Stimulated activated naive CD4-positive, alpha-beta T cell treated with Interleukin-2 at 50 U/mL for 16 hours (primary cell): ENCODE measurements at places on chromosomes 1 and 21.

- no peak for DNase-seq
Measured at GRCh38 chr1:77797991-77798390, 18.5 kb downstream of the MIGA1 start.

DNA sequence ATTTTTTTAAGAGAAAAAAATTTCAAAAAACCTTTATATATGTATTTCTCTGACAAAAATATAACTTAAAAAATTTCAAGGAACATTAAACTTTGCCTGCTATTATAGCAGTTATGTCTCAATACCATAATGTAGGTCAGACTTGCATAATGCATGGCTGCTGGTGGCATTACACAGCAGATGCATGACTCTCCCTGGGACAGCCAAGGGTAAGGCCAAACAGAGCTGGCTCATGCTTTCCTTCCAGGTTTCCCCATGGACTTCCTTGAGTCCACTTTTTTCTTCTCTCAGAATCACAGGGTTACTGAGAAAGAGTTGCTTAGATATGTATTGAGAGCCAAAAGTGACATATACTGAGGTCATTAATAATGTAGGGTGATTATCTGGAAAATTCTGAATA is 43.7 kb downstream of the RHOU start:
- no peak for DNase-seq

- no peak for DNase-seq
Measured at GRCh38 chr1:162626094-162626493, 6.2 kb upstream of the DDR2 start.

GRCh38 chr1:114353262-114353661 is 157.7 kb downstream of the TRIM33 start:
- no peak for DNase-seq

- no peak for DNase-seq
Measured at GRCh38 chr1:30395631-30396030, 327.8 kb downstream of the MATN1 start.

DNA sequence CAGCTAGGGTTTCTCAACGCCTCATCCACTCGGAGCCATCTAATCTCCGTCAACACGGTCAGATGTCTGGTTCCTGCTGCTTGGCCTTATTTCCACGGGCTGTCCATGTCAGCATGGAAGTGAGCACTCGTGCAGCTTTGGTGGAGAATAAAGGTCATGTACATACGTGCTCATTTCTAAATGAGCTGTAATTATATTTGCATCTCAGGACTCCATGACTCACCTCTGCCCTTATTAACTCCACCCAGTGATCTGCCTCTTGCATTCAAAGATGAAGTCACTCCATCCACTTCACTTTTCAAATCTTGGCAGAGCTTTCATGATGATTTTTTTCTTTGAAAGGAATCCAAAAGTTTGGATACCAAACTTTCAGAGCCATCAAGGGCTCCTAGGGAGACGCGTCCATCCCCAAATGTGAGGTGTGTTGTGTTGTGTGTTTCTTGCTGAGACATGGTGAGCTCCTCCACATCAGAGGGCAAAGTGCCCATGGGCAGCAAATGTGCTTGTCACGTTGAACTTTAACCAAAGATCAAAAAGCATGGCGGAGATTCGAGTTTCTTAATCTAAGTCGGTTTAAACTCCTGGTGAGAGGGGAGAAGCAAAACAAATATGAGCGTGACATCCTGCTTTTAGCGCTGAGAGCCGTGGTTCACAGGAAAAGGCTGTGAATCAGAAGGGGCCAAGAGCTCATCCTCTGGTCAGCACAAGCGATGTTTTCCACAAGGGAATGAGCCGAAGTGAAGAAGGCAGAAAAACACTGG is 68.6 kb upstream of the ERRFI1 start:
- no peak for DNase-seq

- DNase-seq, result no peak
Measured at GRCh38 chr1:113133759-113134158, 60.8 kb downstream of the LRIG2 start.

- no peak for DNase-seq
Measured at GRCh38 chr1:46017876-46018503, 114.4 kb downstream of the PIK3R3 start.

- DNase-seq, result no peak
Measured at GRCh38 chr1:201059871-201060555, 36.5 kb upstream of the KIF21B start.

- no peak for DNase-seq
Measured at GRCh38 chr1:98073106-98073505, 152.3 kb upstream of the DPYD start.

- DNase-seq, result no peak
Measured at GRCh38 chr1:47216278-47217059, 15.6 kb downstream of the TAL1 start.

- no peak for DNase-seq
Measured at GRCh38 chr1:160646711-160647328, at the start of gene SLAMF1. Gene SLAMF1, minus strand, starts transcription at chr1:160647044. Its CDS starts 99 bp downstream, at chr1:160646945.

GRCh38 chr1:33848205-33848937 is 15.5 kb upstream of the HMGB4 start:
- no peak for DNase-seq

DNA sequence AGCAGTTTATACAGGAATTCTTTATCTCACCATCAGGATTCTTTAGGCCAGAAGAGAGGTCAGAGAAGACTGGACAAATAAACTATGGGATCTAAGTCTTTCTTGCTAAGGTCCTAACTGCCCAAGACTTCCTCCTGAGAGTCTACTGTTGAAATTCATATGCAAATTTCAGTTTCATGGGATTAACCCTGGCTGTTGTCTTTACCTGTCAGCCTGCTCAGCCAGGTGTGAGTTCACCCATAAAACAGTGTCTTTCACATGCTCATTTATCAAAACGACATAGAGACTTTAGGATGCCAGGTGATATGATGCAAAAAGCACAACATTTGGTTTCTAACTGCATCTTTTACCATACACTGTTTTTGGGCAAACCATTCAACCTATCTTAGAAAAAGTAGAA is 211.0 kb downstream of the PDE4B start:
- DNase-seq, result no peak

GRCh38 chr1:3352952-3353331 is 101.5 kb upstream of the ARHGEF16 start:
- no peak for DNase-seq

- DNase-seq, result no peak
Measured at GRCh38 chr1:39859859-39860812, 23.2 kb downstream of the TRIT1 start.

DNA sequence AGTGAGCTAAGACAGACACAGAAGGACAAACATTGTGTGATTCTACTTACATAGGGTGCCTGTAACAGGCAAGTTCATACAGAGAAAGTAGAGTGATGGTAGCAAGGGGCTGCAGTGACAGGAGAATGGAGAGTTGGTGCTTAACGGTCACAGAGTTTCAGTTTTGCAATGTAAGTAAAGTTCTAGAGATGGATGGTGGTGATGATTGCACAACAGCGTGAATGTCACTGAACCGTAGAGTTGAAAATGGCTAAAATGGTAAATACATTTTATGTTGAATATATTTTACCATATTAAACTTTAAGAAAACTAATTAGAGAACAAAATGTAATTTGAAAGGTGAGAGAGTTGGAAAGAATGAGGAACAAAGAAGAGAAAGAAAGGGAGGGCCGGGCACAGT is 8.7 kb downstream of the CFAP107 start:
- no peak for DNase-seq

DNA sequence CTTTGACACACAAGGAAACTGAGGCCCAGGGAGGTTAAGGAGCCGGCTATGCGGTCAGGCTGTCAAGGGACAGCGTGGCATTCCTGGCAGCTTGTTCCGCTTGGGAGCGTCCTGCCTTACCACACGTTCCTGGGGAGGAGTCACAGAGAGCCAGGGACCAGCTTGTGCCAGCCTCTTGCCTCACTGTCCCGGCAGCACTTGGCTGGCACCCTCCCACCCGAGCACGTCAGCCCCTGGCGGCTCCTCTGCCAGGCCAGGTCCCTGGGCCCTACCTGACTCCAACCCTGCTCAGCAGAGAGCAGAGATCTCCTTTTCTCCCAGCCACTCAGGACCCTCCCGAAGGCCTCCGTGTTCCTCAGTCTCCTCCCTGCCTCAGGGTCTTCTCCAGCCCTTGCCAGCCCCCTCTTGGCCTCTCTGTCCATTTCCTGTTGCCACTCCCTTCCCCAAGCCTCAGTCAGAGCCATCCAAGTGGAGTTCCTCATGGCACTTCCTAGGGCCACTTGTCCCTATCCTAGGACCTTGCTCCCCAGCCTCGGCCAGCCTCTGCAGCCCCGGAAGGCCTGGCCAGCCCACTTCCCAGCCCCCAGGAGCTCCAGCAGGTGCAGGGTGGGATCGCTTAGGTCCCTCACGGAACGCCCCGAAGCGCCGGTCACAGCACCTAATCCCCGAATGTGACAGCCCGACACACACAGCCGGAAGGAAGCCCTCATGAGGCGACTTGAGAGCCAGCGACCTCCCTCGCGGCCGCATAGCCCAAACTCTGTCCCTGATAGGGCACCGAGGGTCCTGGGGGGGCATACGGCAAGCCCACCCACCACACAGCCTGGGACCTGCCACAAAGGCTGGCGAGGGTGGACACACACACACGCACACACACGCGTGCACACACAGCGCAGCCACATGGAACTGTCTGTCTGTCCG is 130.3 kb downstream of the CASZ1 start:
- DNase-seq, result no peak

DNA sequence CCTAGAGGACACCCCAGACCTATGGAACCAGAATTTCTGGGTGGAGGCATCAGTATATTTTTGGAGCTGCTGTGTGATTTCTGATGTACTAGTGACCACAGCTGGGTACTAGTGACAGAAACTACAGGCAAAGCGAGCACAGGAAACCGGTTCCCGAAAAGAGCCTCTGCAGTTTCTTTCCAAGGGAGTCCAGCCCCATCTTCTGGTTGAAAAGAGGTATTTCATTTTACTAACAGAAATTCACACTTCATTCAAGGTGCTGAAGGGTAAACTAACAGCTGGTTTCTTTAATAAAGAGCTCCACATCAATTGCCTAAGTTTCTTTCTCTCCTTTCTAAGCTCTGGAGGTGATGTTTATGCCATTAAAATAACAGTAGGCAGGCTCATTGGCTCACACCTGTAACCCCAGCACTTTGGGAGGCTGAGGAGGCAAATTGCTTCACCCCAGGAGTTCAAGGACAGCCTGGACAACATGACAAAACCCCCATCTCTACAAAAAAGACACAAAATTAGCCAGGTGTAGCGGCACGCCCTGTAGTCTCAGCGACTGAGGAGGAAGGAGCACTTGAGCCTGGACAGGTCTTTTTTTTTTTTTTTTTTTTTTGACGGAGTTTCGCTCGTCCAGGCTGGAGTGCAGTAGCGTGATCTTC is 22.0 kb downstream of the THAP3 start:
- DNase-seq, result no peak

GRCh38 chr1:25024615-25025350 is 94.7 kb upstream of the RUNX3 start:
- no peak for DNase-seq

- no peak for DNase-seq
Measured at GRCh38 chr21:32331444-32332305, 33.0 kb downstream of the MRAP start.

GRCh38 chr1:219269171-219269570 is 95.5 kb downstream of the LYPLAL1 start:
- DNase-seq, result no peak

GRCh38 chr1:37480581-37481288 is 6.4 kb downstream of the ZC3H12A start:
- no peak for DNase-seq

- DNase-seq, result no peak
Measured at GRCh38 chr1:226786550-226786949, 47.5 kb upstream of the ITPKB start.

GRCh38 chr1:107900090-107900945 is 64.7 kb downstream of the VAV3 start:
- no peak for DNase-seq

DNA sequence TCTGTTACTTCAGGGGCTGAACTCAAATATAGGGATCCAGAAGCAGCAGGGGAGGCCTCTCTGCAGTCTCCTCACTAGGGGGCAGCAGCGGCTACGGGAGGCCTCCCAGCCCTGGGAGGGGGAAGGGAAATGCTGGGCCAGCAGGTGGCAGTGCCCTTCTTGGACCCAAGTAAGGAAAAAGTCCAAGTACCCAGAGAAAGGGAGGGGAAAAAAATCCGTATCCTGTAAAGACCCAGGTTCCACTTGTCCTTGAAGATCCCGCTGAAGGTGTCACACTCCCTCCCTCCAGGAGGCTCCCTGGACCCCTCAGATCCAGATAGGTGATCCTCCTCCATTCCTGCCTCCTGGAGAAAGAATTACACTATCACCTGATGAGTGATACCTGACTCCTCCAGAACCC is 14.1 kb upstream of the NUAK2 start:
- peak; percentile 70 for DNase-seq

DNA sequence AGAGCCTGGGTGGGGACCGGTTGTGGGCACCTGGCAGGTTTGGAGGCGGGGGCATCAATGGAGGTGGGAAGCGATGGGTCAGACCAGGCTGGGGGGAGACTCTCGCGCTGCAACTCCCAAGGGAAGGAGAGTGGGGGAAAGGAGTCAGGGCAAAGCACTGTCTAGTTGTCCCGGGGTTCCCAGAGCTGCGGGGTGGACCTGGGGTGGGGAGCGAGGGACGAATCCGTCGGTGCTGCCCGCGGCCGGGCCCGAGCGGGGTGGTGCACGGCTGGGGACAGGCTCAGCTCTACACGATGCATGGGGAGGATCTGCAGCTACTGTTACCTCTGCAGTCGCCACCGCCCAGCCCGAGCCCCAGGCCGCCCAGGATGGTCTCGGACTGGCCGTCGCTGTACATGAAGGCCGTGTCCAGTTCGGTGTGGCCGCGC is 427 bp downstream of the AKR7A2 start:
- DNase-seq, result no peak

DNA sequence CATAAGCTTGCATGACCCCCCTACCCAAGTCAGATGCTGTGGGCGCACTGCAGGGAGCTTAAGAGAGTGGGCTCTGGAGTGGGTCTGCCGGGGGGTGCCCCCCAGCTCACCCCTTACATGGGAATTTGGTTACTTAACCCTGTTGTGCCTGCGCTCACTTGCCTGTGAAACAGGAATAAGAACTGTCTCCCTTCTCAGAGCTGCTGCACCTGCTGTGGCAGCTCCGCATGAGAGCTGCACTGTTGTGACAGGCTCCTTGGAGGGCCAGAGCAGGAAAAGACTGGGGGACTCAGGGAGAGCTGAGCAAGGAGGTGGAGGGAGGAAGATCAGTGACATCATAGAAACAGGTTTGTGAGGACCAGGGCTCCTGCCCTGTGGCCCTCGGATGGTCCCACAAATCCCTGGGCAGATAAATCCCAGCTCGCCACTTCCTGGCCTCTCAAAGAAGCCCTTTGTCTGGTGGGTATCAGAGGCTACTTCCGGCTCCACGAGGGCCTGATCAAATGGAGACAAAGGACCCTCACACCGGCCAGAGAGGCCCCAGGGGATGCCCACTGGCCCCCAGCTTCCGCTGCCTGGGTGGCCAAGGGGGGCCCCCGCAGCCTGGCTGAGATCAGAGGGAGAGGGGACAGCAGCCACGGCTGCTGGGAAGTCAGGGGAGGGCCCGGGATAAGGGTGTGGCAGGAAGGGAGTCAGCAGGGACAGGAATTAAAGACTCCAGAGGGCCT is 28.9 kb upstream of the LAPTM5 start:
- no peak for DNase-seq

GRCh38 chr1:30273456-30273855 is 449.9 kb downstream of the MATN1 start:
- DNase-seq, result no peak

- no peak for DNase-seq
Measured at GRCh38 chr1:165279882-165280281, 76.6 kb downstream of the LMX1A start.

GRCh38 chr1:1630191-1630964 is 1.6 kb upstream of the MMP23B start:
- DNase-seq, result peak; percentile 90
